ENCODE measurements at places on chromosomes 6 and 20. TPM values are rescaled to one million over a fixed set of nuclear protein-coding genes. Genes with fewer than 3 reads are reported as not detected.

WFDC10B gene
- total RNA-seq = not detected

HNF4A gene
- not detected for total RNA-seq

DNA sequence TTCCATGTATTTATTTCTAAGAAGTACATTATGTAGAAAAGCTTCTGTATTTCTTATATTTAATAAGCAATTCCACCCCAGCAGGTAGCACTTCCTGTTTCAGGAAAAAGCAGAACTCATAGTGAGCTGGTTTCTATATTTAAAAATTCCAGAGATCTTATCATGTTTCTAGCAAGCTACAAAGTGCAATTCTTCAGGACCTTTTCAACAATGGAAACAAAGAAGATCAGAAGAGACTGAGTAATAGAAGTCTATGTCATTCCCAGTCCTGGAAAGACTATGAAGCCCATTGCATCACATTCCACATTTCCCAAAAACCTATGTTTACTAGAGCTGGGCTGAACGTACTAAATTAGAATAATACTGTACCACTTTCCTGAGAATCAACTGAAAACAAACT, 302.6 kb upstream of the NRSN1 start:
- no peak for DNase-seq

DNA sequence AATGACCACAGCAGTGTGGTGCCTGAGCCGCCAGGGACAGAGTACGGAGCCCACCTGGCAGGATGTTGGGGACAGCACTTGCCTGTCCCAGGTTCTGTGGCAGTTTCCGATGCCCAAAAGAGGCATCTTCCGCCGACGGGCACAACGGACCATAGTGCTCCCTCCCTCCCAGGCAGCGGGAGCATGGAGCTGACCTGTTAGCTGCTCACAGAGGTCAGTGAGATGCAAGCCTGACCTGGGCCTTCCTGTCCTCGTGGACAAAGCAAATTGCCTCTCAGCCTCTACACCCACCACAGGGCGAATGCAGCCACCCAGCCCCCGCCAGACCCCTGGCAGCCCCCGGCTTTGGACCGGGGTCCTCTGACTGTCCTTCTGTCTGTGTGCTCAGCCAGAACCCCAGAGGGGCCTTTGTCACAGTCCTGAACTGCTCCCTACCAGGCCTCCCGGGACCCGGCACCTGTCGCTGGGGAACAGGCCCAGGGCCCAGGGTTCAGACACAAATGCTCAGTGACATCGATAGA, 16.2 kb upstream of the FRMD1 start:
- DNase-seq = no peak

DNA sequence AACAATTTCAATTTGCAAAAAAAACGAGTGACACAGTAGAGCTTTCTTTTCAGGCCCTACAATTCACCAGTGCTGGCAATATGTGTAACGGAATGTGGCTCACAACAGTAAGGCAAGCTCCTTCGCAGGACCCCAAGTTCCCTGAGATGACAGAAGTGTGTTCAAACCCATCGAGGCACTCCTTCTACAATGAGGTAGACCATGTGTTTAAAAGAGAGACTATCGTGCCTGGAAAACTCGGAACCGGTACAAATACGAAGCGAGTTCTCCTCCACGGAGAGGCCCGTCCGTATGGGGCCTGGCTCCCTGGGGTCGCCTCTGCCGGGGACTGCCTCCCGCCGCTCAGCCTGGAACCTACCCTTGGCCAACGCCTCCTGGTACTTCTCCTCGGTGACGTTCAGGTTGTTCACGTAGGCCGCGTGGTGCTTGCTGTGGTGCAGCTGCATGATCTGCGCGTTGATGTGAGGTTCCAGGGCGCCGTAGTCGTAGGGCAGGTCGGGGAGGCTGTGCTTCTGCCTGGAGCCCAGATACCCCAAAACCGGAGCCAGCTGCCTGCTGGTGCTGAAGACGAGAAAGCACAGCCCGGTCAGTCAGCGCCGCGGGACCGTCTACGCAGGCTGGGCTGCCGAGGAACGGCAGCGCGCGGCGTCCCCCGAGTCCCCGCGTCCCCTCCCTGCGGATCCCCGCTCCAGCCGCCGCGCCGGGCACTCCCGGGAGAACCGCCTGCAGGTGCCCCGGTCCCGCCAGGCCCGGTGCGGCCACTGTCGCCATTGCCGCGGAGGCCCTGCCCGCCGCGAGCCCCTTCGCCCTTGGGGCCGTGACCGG, 526 bp downstream of the SOD2 start:
- DNase-seq = peak; percentile 46

DNA sequence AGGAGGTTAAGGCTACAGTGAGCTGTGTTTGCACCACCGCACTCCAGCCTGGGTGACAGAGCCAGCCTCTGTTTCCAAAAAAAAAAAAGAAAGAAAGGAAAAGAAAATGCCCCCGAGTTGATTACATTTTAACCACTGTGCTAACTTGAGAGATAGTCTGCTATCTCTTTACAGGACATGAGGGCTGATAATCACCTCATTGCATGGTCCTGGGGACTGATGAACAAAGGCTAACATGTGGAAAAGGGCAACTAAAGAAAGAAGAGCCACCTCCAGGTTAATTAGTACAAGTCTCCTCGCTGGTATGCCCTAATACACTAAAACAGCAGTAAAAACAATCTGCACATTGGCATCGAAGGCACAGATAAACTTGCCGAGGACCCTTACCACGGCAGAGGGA, 4.2 kb upstream of the PLG start:
- no peak for DNase-seq

GRCh38 chr6:166686317-166686716, 59.3 kb upstream of the RPS6KA2 start:
- DNase-seq = no peak

DNA sequence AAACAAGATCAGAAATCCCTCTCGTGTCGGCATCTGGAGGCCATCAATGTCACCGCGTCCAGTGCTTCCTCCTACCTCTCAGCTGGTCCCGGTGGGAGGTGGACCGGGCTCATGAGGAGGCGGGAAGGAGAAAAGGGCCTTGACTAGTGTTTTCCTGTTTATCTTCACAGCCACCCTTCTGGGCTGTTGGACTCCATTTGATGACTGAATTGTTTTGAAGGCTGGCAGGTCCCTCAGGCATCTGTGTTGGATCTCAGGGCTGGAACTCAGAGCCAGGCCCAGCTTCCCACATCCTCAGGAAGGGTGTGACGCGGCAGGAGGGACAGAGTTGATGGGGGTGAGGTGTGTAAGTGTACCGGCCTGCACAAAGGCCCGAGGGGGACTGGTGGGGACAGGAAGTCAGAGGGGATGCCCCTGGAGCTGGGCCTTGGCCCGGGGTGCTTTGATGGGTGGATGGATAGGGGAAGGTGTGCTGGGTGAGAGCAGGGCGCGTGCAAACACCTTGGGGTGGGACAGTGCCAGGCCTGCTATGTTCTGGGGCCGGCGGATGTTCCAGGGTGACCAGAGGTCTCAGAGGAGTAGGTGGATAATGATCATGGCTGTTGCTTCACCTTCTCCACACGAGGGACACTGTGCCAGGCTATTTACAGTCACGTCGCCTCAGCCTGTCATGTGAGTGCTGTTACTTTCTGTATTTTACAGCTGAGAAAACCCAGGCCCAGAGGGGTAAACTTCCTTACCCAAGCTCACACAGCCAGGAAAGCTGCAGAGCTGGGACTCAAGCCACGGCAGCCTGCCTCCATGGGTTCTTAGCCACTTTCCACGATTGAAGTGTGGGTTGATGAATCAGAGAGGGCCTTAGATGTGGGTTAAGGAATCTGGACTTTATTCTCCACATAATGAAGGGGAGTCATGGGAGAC, 17.9 kb upstream of the CHMP4B start:
- DNase-seq = peak; percentile 72

All from astrocyte (in vitro differentiated cells and primary cell).